Cardiac muscle cell (in vitro differentiated cells and primary cell): ENCODE measurements at places on chromosomes 6 and 20. TPM values are rescaled to one million over a fixed set of nuclear protein-coding genes. Genes with fewer than 3 reads are reported as not detected.

DNA sequence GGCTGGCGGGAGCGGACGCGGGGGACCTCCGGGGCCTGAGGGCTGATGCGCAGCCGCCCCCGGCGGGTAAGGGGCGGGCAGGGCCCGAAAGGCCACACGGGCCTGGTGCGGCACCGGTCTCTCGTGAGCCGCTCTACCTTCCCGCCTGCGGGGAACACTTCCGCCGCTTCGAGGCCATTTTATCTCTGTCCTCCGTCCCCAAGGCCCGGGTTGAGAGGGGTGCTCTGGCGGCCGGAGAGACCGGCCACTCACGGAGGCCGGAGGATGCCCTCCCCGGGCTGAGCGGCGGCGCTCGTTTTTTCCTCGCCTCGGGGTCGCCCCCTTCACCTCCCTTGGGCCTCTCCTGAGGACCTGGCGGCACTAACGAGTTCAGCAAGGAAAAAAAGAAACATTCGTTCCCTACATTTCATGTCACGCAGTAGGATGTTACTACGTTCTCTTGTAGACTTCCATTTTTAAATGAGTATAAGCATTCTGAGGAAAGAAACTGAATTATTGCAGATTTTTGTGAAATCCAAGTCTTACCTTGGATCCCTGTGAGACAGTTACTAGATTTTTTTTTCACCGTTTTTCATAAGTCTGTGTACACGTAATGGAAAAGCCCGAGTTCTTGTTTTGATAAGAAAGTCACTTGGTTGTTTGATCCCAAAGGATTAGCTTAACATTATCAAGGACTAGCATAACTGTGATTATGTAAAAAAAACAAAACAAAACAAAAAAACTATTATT lies 575 bp downstream of the WTAP start:
- DNase-seq: peak; percentile 33
- H3K4me1 ChIP-seq: peaks cover 26% of the 10 kb centered on the region
- H3K36me3 ChIP-seq: no peaks in the 10 kb centered on the region
- H3K4me3 ChIP-seq: peak overlapping the region; percentile 69

RAB44 gene
- total RNA-seq: not detected in 2 replicates

SRSF3 gene
- 122 and 127 TPM in 2 replicates for total RNA-seq

- H3K27me3 ChIP-seq: no peaks in the 10 kb centered on the region
- no peaks in the 10 kb centered on the region for H3K4me1 ChIP-seq
- no peak overlapping the region for H3K4me3 ChIP-seq
- no peak for DNase-seq
Observed at GRCh38 chr6:134636186-134636799, 313.6 kb downstream of the ALDH8A1 start.

- no peak overlapping the region for H3K4me3 ChIP-seq
- DNase-seq: no peak
- peaks cover 13% of the 10 kb centered on the region for H3K4me1 ChIP-seq
- H3K36me3 ChIP-seq: no peaks in the 10 kb centered on the region
- H3K27ac ChIP-seq: peak overlapping the region; percentile 41
Observed at GRCh38 chr20:8346700-8347270, 214.7 kb downstream of the PLCB1 start.
